Brain (organoid and tissue), 16 donors: ENCODE measurements at places on chromosomes 12 and 14.

- DNase-seq, result no peak
Observed at GRCh38 chr12:118747771-118748170, 233.6 kb upstream of the SRRM4 start.

- DNase-seq, result peak; percentile 92
Observed at GRCh38 chr12:96514328-96514727, 25.0 kb downstream of the CFAP54 start.

DNA sequence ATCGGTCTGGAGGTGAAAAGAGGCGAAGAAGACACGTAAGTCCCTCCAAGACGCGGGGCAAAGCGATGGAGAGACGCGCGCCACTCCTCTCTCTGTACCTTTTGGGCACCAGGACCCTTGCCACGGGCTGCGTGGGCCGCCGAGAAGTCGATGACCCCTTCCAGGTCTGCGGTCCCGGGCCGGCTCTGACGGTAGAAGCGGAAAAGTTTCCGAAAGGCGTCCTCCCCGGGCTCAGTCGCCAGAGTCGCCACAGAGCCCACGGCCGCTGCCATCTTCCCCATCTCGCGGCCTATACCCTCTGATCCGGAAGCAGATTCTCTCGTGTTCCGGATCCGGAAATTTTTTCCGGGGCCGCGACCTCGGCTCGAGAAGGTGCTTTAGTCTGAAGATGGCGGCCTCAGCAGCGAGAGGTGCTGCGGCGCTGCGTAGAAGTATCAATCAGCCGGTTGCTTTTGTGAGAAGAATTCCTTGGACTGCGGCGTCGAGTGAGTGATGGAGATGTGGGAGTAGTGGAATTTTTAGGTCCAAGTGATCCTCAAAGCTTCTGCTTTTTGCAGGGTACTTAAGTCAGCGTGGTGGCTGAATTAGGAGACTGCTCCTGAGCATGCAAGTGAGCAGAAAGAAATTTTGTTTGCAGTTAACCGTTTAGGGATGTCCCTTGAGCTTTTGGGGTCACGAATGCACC lies at the start of the genes ALKBH1 and SLIRP:
Gene ALKBH1, minus strand, starts transcription at position 300 of the 685 bp plus-strand sequence. Its CDS starts 19 bp downstream, at position 281.
Gene SLIRP, plus strand, starts transcription at position 380 of the 685 bp plus-strand sequence. Its CDS starts 9 bp downstream, at position 389.
- DNase-seq, result peak; percentile 96

DNA sequence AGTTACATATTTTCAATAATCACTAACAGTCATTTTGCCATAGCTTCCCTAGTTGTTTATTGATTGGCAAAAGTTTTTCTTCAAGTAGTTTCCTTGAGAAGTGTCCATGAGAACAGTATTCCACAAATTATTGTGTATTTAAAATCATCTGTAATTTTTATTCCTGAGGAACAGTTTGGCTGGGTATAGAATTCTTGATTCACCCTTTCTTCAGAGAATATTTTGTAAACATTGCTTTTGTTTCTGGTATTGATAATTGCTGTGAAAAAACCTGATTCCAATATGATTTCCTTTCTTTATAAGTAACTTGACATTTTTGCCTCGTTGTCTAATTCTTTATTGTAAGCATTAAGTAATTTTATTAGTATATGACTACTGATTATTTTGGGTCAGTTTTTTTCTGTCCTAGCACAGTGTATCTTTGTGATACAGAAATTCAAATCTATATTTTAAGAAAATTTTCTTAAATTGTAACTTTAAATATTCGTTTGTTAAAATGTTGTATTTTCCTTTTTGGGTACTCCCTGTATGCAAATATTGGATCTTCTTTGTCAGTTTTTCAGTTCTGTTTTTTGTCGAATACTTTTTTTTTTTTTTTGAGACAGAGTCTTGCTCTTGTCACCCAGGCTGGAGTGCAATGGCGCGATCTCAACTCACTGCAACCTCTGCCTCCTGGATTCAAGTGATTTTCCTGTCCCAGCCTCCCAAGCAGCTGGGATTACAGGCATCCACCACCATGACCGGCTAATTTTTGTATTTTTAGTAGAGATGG lies 162.0 kb upstream of the ATP2B1 start:
- no peak for DNase-seq

DNA sequence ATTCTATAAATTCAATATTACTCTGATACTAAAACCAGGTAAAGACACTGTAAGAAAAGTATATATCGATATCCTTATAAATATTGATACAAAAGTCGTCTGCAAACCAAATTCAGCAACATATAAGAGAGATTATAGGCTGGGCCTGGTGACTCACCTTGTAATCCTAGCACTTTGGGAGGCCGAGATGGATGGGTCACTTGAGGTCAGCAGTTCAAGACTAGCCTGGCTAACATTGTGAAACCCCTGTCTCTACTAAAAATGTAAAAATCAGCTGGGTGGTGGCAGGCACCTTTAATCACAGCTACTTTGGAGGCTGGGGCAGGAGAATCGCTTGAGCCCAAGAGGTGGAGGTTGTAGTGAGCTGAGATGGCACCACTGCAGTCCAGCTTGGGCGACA lies 13.5 kb upstream of the TUBA1C start:
- no peak for DNase-seq

- DNase-seq, result no peak
Observed at GRCh38 chr14:95200404-95200803, 43.1 kb upstream of the DICER1 start.

GRCh38 chr14:24332268-24332993 lies 2.4 kb downstream of the ADCY4 start:
- peak; percentile 90 for DNase-seq

DNA sequence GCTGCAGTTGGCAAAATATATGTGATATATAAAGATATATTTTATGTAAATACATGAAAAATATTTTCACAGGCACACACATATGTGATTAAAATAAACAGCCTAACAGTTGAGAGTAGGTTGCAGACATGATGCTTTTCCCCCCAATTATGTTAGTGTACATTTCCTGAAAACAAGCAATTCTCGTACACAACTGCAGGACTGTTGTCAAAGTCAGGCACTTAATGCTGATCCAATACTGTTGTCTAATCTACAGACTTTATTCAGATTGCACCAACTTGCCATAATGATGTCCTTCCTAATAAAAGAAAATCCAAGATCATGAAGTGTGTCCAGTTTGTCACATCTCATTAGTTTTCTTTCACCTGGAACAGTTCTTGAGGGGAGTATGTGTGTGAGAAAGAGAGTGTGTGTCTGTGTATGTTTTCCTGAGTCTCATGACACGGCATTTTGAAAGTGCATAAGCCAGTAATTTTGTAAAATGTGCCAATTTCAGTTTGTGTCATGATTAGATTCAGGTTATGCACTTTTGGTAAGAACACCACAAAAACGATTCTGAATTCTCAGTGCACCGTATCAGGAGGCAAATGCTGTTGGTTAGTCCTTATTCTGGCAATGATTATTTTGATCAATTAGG lies 16.5 kb upstream of the SEL1L start:
- DNase-seq, result no peak

- no peak for DNase-seq
Observed at GRCh38 chr12:13165617-13166041, 30.9 kb upstream of the EMP1 start.

GRCh38 chr12:100186071-100186470 lies 14.5 kb upstream of the ACTR6 start:
- no peak for DNase-seq

GRCh38 chr12:66163289-66163688 lies 6.5 kb downstream of the TMBIM4 start:
- no peak for DNase-seq

GRCh38 chr14:77674931-77675330 lies 32.9 kb downstream of the ALKBH1 start:
- DNase-seq, result no peak

- DNase-seq, result no peak
Observed at GRCh38 chr12:46160981-46161690, 107.7 kb downstream of the SLC38A1 start.

GRCh38 chr12:124949779-124950728 lies 35.6 kb upstream of the UBC start:
- DNase-seq, result no peak

DNA sequence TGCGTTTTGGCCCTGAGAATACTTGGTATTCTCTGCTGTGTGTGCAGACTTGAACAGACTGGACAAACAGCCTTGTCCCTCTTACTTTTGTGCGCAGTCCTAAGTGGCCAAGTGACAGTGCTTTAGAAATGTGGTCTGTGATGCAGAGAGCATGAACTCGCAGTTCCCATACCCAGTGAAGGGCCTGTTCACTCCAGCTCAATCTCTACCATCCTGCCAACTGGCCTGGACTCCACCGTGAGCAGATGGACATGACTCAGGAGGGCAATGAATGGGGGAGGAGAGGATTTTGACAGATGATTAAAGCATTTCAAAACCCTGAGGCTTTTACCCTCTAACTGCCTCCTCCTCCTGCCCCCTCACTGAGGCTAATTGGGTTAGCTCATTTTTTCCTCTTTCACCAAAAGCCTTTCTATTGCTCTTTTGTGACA lies 62.5 kb upstream of the PYGL start:
- peak; percentile 96 for DNase-seq

DNA sequence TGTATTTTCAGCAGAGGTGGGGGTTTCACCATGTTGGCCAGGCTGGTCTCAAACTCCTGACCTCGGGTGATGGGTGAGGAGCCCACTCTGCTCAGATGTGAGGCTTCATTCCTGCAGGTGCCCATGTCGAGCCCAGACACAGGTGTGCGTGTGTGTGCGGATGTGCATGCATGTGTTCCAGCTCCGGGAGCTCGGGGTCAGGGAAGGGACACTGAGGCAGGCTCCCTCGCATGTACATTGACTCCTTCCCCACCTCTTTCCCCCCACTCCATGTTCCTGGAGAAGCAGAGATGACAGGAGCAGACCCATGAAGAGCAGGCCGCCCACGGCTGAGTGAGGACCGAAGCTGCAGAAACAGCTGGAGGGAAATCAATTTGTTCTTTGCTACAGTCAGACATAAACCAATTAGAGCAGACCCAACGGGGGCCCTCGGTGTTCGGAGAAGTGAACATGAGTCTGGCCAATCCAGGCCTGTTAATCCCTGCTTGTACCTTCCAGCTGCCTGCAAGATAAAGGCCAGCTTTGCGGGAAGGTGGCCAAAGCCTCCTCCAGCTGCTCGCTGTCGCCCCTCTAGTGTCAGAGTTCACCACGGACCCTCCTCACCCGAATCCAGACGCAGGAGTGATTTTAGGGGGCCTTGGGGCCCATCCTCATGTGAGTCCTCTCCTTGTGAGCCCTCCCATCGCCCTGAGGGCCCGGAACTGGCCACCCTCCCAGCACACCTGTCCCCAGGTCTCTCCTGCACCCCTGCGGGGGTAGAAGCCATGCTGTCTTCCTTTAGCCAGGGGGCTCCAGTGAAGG lies 321.0 kb upstream of the RTL1 start:
- no peak for DNase-seq

GRCh38 chr12:114961491-114961890 lies 277.5 kb upstream of the TBX3 start:
- DNase-seq, result no peak

GRCh38 chr14:65103150-65103760 lies 938 bp upstream of the MAX start:
- DNase-seq, result peak; percentile 52

DNA sequence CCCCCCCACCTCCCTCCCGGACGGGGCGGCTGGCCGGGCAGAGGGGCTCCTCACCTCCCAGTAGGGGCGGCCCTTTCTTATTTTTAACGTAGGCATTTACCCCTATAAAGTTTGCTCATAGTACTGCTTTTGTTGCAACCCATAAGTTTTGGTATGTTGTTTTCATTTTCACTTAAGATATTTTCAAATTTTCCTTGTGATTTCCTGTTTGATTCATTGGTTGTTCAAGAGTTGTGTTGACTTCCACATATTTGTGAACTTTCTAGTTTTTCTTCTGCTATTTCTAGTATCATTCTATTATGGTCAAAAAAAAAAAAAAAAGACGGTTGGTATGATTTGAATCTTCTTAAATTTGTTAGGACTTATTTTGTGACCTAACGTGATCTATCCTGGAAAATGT lies 6.5 kb downstream of the NOXRED1 start:
- no peak for DNase-seq

GRCh38 chr12:68341822-68342221 lies 9.7 kb upstream of the MDM1 start:
- DNase-seq, result no peak

- no peak for DNase-seq
Observed at GRCh38 chr12:100857971-100858370, 63.4 kb downstream of the ANO4 start.

DNA sequence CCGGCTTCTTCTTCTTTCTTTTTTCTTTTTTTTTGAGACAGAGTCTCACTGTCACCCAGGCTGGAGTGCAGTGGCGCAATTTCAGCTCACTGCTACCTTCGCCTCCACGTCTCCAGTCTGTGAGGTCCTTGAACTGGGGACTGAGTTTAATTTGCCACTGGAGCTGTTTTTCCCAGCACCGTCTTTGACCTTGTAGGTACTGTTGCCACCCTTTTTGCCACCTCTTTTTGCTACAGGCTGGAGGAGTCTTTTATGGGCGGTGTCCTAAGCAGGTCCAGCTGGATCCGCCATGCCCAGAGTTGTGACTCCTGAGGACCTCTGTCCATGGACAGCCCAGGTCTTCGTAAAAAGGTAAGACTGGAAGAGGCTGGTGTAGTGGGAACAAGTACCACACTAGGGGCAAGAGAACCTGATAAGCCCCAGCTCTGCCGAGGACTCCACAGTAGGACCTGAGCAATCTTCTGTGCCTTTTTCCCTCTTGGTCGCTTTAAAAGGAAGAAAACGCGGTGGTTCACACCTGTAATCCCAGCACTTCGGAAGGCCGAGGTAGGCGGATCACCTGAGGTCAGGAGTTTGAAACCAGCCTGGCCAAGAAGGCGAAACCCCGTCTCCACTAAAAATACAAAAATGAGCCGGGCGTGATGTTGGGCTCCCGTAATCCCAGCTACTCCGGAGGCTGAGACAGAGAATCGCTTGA lies 946 bp downstream of the RNU4-2 start:
- no peak for DNase-seq

GRCh38 chr14:61150851-61151250 lies 130.3 kb downstream of the TMEM30B start:
- DNase-seq, result no peak

DNA sequence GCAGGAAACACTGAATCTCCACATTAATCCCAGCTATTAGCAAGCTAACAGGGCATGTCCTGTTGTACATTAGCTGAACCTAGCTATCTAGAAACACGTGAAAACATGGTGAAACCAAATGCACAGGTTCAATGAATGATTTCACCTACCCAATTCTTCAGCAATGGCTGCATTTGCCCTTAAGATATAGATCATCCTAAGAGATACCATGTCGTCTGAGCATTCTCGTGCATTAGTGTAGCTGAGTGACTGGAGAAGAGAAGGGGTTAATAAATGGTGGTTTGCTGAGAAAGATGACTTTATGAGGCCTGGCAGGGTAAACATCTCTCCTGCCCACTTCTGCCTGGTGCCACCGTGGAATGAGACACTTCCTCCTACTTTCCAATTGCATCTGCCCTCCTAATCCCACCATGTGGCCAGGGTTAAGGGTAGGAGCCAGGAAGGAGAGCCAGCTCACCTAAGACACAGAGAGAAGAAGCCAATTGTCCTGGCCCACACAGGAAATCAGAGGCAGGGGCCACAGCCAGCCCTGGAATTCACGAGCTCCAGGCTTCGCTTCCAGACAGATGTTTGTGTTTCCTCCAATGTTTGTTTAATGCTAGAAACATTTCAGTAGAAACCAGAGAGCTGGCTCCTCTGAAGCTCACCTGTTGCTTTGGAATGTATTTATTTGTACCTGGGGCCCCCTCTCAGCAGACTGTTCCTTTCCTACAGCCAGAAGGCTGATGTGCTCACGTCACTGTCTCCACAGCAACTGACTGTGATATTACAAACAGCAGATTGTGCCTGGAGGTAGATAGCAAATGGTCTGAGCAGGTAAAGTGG lies 126.0 kb upstream of the PARP11 start:
- DNase-seq, result peak; percentile 15
